ENCODE measurements at places on chromosomes 6 and 20. TPM values are rescaled to one million over a fixed set of nuclear protein-coding genes. Genes with fewer than 3 reads are reported as not detected.
A peak's percentile ranks its signal among the peaks of the same experiment; 100 is the strongest.

GRCh38 chr20:63347081-63347741, 13.9 kb downstream of the CHRNA4 start:
- no peak for DNase-seq

GRCh38 chr6:144285798-144286502, 815 bp downstream of the UTRN start:
- DNase-seq: no peak

GRCh38 chr6:63571361-63572043, 778 bp upstream of the LOC128125822 start:
- no peak for DNase-seq

- no peak for DNase-seq
Measured at GRCh38 chr20:20608041-20608440, 104.4 kb downstream of the RALGAPA2 start.

DNA sequence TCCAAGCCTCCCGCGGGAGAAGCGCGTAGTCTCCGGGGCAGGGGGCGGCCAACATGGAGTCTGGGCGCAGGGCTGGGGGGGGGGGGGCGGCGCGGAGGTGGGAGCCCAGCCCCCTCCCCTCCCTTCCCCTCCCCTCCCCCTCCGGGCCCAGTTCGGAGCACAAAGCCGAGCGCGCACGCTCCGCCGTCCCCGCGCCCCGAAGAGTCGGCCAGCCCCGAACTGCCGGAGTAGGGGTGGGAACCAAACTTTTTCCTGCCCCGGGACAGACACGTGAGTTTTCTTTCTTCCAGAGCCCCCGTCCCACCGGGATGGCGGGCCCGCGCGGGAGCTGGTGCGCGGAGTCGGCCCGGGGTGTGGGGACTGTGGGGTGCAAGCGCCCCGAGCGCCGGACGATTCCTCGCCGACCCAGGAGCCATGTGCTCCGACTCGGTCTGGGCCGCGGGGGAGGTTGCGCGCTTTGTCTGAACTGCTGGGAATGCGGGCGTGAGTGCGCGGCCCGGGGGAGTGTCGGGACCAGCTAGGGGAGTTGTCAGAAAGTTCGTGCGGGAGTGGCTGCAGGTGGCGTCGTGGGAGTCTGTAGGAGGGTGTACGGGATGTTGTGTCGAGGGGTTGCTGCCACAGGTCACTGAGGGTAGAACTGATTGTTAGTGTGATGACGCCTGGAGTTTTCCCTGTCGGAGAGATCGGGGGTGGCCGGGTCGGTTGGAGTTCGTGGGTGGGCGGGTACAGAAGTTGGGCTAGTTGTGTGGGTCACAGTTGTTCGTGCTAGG, 1.2 kb downstream of the TGIF2 start:
- DNase-seq: peak; percentile 58

DNA sequence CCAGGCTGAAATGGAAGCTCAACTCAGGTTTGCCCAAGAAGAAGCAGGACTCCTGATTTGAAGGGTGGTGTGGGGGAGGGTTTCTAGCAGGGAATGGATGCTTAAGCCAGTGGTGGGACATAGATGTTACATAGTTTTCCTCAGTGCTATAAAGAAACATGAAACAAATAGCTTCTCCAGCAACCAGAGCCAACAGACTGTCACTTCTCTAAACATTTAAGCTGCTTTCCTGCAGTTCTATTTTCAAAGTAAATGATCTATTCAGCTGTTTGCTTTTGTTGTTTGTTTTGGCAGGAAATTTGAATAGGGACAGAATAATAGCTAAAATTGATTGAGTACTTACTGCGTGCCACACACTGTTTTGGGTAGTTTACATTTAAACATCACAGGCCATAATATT, 169.0 kb downstream of the UST start:
- no peak for DNase-seq

DNA sequence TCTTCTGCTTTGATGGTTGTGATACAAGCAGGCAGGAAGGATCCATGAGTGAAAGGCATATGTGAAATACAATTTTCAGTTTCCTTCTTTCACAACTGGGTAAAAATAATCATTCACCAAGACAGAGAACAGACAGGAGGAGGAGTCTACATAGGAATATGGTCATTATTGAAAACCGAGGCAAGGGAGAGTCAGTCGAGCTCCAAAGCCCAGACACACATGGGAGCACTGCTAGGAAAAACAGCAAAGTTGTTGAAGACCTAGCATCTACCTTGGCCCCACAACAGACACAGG, 260.6 kb downstream of the ERMARD start:
- DNase-seq: no peak

DNA sequence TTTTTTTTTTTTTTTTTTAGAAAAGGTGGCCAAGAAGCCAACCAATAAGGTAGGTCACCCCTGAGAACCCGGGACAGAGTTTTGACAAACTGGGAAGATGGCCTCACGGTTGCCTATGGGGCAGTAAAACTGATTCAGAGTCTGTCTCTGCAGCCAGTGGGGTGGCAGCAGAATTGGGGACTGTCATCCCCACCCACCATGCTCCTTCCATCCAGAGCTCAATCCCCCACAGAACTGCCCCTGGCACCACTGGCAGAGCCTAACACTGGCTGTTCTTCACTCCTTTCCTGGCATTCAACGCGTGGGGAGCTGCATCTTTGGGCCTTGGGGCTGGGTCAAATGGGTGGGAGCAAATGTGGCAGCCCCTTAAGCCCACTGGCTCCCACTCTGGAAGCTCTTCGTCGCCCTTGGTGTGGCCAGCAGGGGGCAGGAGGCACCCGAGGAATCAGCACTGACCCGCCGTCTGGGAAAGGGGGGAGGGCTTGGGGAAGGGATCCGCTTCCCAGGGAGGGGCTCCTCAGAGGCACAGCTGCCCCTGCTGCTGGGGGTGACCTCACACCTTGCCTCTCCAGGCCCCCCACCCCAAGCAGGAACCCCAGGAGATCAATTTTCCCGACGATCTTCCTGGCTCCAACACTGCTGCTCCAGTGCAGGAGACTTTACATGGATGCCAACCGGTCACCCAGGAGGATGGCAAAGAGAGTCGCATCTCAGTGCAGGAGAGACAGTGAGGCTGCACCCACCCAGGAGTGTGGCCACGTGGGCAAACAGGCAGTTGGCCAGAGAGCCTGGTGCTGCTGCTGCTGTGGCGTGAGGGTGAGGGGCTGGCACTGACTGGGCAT, 10.4 kb downstream of the CD40 start:
- DNase-seq: peak; percentile 17

DNA sequence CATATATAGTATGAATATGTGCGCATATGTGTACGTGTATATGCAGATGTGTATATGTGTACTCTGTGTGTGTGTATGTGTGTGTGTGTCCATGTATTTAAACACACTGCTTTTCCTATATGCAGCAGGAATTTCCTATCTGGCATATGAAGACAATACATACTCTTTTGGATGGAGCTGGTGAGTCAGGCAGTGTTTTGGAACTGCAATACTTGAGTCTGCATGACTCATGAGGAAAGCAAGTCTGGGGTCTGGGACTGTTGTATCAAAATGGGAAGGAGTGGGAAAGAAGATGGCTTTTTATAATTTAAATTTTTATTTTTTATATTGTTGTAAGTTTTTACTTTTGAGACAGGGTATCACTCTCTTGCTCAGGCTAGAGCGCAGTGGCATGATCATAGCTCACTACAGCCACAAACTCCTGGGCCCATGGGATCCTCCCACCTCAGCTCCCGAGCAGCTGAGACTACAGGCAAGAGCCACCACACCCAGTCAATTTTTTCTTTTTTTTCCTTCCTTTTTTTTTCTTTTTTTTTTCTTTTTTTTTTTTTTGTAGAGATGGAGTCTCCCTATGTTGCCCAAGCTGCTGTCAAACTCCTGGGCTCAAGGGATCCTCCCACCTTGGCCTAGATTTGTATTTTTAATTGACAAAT, 72.2 kb downstream of the ATXN1 start:
- DNase-seq: no peak

DNA sequence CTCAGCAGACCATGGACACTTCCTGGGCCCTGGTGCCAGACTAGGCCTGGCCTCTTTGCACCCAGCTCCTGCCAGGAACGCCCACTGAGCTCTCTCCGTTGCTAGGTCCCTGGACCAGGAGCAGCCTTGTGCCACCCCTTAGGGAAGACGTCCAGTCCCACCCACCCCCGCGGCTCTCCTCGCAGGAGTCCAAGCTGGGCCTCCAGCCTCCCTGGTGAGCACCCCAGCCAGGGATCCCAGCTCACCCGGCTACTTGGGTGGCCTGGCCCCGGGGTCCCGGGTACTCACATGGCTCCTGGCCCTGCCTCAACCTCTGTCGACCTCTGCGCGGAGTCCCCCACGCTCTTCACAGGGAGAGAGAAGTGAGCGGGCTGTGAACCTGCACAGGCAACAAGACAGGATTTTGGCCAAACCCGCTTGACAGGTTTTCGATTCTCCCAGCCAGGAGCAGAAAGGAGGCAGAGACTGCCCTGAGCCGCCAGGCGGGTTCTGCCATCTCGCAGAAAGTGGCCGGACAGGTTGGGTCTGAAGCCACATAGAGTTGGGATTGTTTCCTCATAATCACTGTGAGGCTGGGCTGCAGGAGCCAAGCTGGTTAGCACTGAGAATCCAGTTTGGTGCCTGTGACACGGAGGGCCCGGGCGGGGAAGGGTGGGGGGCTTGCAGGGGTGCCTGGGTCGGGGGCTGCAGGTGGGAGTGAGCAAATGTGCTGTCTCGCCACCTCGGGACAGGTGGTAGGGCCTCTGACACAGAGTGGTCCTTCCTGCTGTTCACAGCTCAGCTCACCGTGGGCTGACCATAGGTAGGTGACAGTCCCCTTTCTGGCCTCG, at the start of gene RBBP8NL:
TSS of gene RBBP8NL (minus strand) at position 368 of the 830 bp plus-strand sequence. CDS start 7,892 bp downstream, outside the sequence.
- DNase-seq: no peak

DNA sequence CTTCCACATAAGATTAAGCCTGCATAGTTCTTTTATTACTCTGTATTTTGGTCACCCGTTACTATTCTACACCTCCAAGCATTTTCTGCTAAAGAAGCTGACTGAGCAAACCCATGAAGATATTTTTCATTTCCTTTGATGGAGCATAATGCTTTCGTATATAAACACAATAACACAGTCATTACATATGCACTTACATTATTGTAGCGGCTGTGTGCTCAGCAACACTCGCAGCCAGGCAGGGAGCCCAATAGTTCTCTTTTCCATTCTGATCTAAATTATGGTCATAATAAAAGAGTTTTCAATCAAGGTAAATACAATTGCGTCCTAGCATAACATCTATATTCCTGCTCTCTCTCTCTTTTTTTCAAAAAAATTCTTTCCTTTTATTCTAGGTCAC, 69.6 kb upstream of the TFB1M start:
- DNase-seq: no peak

GRCh38 chr6:6057442-6058053, 50.8 kb upstream of the NRN1 start:
- peak; percentile 79 for DNase-seq

DNA sequence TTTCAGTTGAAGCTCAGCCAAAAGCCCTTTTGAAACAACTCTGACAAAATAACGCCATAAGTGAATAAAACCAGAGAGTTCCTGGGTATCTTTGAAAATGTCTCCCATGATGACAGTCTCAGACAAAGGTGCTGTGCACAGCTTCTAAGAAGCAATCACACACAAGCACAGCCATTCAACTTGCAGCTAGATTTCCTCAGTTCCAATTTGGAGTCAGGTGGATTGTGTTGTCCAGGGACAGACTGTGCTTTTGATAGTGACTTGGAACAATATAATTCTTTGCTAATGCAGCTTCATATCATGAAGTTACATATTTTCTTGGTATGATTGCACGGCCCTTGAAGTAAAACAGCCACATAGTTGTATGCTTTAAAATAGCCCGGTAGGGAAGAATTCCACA, 105.6 kb downstream of the FARS2 start:
- DNase-seq: no peak

GRCh38 chr6:72464791-72465691, 156.8 kb upstream of the KCNQ5 start:
- no peak for DNase-seq

DNA sequence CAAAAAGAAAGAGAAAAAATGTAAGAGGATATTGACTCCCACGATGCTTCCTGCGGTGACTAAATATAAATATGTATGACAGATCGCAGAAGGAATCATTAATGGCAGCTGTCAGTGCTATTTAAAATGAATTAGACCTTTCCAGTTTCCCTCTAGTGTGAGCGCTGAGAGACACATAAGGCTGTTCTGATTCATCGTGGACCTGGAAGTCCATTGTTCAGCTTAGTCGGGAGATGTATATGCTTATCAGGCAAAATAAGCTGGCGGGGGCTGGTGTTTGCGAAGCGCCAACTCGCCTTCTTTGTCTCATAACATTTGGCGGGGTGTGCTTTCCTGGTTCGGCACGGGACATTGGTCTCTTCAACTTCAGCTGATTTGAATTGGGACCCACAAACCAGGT, 95.4 kb downstream of the CDH4 start:
- DNase-seq: no peak

- DNase-seq: no peak
Measured at GRCh38 chr6:151196555-151196954, 43.2 kb upstream of the AKAP12 start.

- DNase-seq: no peak
Measured at GRCh38 chr6:110592765-110593164, 116.4 kb upstream of the SLC22A16 start.

DNA sequence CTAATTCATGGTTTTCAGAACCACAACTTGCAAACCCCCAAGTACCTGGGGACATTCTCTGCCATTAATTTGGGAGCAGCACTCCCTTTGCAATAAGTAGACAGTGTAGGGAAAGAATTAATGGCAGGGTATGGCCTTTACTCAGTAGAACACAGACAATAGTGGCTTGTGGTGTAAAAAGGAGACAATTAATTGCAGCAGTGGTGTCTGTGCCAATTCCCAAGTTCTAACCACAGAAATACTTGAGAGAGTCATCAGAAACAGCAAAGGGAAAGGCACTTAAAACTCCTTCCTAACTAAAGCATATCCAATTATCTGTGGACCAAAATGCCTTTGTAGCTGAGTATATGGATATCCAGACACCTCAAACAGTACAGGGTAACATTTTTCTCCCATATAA, 257.6 kb upstream of the POU3F2 start:
- DNase-seq: no peak

- no peak for DNase-seq
Measured at GRCh38 chr20:18052856-18053255, 4.9 kb downstream of the OVOL2 start.

- DNase-seq: peak; percentile 5
Measured at GRCh38 chr6:7424967-7425807, 35.6 kb downstream of the RIOK1 start.

The LHFPL5 gene
- not detected for total RNA-seq

The SLC32A1 gene
- total RNA-seq: not detected

The FAM209B gene
- total RNA-seq: not detected

The RFX6 gene
- not detected for total RNA-seq

The ERVFRD-1 gene
- not detected for total RNA-seq

The SPATS1 gene
- not detected for total RNA-seq

The GGT7 gene
- total RNA-seq: 0.98 TPM

The TRAPPC3L gene
- total RNA-seq: not detected

The APOM gene
- total RNA-seq: 2.1 TPM

The SYNE1 gene
- 140 TPM for total RNA-seq

The ID1 gene
- total RNA-seq: 2.0 TPM

The BPIFA1 gene
- total RNA-seq: not detected

The NELFE gene
- total RNA-seq: 76.1 TPM

Measured in OCI-LY7 (cell line).